Cerebellar nuclear complex (tissue), 1 donor: ENCODE measurements at places on chromosomes 3 and 15.

DNA sequence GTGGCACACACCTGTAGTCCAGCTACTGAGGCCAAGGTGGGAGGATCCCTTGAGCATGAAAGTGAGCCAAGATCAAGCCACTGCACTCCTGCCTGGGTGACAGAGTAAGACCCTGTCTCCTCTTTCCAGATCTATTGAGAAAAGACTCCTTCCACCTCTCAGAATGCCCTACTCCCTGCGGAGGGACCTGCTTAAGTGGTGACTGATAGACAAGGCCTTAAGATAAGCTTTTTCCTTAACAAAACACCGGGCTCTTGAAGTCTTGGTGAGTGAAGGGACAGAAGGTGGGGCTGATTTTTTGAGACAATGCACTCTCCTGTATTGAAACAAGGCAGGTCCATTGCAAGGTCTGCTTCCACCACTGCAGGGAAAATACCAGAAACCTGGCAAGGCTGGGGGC lies 338.4 kb upstream of the FRG2C start:
- no peak for DNase-seq

DNA sequence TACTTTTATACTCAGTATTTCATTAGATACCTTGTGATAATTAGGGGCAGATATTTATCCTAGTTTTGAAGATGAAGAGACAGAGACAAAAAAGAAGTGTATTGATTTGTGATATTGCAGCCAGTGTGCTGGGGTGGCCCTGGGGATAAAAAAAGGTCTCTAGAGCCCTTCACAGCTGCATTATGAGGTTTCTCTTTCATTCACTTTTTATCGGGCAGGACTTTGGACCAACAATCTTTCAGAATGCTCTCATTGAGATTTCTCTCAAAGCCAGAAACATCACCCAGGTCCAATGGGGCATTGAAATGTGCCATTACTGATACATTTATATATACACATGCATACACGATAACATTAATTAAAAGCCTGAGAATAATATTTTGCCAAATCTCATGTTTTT lies 20.5 kb upstream of the SELENOT start:
- no peak for DNase-seq

DNA sequence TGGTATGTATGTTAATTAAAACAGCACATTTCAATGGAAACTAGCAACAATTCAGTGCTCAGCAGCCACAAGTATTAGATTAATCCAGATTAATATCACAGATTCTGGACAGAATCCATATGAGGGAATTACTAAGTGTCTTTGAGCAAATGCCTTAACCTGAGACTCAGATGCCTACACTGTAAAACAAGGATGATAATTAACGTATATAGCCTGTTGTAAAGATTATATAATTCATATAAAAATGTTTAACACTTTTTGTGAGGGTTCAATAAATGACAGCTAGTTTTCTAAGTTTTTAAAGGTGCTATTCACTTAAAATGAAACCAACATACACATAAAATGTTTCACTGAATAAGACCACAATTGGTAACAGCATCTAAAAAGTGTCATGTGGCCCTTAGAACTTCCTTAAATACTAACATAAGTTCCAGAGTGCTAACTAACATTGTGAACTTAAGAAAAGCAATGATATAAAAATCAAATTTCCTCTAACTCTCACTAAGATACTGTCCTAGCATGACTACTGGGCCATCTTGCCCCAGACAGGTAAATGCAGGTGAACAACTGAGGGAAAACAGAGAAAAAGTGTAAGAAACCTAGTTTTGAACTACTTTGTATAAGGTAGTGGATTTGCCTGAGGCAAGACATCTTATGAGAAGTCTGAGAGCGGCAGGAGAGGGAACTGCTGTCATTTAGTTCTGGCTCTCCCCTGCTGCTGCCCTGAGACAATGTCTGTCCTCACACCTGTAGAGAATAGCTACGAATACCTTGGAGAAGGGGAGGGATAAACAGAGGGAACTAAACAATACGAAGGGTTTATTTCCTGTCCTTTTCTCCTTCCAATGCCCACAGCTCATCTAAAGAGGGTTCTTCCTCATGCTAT lies 151.3 kb downstream of the ADAM10 start:
- no peak for DNase-seq

DNA sequence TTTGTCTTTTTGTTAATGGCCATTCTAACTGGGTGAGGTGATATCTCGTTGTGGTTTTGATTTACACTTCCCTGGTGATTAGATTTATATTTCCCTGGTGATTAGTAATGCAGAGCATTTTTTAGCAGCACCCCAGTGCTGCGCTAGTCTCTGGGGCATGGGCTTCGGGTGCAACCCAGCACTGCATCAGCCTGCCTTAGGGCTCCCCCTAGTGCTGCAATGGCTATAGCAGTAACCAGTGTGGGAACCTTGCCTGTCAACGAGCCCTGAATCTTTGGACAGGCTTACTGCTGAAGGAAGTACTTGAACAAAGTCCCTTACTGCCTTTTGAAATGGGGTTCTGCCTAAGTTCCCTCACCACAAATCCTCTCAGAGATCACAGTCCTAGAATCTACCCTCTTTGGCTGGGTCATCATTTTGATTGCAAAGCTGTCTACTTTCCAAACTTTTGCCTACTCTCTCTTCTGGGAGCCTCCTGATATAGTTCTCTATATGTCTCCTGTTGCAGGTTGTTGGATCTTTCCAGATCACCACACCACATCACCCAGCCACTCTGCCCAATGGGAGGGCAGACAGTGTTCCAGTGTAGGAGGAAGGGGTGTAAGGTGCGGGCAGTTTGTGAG lies 79.2 kb upstream of the CCNL1 start:
- DNase-seq = no peak
